ENCODE measurements at places on chromosomes 6 and 20.

GRCh38 chr6:43986177-43986825 is 141.0 kb downstream of the MRPL14 start:
- DNase-seq: no peak

- no peak for DNase-seq
Measured at GRCh38 chr6:23566418-23566817, 559.6 kb upstream of the NRSN1 start.

GRCh38 chr6:150599199-150600009 is at the start of gene PLEKHG1:
Gene PLEKHG1, plus strand, starts transcription at chr6:150599885. Its CDS starts 133,797 bp downstream, at chr6:150733682.
- no peak for DNase-seq

DNA sequence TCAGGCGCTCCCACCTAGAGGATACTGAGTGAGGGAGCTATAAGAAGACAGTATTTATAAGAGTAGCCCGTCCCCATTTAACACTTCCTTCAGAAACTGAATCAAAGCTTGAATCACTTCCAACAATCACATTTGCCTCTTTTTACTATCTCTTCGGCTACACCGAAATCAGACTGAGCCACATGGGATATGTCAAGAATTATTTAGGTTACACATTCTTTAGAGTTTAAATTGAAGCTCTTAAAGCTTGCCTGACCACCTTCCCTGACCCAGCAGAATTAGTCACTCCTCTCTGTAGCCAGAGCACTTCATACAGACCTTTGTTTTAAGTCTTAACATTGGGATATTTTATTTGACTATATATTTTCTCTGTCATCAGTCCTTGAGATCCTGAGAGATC is 163.7 kb downstream of the MAFB start:
- DNase-seq: no peak

DNA sequence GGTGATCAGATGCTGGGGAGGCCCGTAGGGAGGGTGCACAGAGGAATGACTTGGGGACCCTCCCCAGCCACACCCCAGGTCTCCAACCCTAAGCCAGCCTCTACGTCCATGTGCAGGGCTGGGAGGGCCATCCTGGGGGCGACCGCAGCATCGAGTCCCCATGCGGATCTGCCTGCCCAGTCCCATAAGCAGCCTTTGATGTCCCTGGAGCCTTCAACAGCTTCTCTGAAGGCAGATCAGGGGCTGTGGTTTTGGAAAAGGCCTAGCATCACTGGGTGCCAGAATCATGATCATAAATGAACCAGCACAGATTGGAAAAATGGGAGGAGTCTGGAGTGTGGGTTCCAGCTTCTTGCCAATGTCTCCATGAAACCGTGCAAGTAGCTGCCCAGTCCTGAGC is 22.9 kb downstream of the TOX2 start:
- no peak for DNase-seq

DNA sequence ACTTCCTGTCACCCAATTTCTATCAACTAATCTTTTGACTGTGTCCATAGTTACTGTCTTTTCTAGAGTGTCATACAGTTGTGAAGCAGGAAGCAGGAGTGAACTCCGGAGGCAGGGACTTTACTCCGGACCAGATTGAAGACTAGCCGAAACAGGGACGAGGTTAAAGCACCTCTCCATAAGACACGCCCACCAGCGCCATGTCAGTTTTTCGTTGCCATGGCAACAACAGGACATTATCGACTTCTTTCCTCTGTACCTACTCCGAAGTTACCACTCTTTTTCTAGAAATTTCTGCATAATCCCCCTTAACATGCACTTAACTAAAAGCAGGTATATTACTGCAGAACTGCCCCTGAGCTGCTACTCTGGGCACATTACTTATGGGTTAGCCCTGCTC is 25.2 kb downstream of the TRIM38 start:
- DNase-seq: no peak

DNA sequence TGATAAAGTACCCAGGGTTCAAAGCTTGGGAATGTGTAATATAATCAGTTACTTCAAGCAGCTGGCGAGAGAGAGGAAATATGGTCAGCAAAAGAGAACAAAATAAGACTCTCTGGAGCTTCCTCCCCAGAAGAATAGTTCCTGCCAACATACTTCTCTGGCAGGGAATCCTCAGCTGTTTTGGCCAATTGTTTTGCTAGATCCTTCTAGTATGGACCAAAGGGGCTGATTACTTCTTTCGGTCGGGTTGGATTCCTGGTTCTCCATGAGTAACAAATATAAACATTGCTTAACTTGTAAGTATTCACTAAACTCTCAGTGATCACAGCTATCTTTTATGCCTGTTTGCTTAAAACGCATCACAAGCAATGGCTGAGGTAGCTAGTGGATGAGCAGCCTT is 31.4 kb upstream of the FBXO9 start:
- DNase-seq: no peak

DNA sequence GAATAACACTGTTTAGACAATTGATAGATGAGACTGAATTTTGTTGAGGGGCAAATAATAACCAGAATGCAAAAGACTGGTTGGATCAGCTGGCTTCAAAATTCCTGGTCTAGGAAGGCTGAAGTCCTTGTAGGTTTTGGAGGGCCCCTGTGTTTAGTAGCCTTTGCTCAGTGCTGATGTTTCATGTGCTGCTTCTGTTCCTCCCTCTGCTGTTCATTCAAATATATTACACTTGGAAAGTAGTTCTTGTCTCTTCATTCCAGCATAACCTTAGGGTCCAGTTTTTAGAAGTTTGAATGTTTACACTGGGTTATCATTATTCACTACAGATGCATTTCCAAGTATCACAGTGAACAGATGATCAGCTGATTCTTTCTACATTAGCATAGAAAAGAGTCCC is 72.5 kb downstream of the FLRT3 start:
- DNase-seq: no peak

DNA sequence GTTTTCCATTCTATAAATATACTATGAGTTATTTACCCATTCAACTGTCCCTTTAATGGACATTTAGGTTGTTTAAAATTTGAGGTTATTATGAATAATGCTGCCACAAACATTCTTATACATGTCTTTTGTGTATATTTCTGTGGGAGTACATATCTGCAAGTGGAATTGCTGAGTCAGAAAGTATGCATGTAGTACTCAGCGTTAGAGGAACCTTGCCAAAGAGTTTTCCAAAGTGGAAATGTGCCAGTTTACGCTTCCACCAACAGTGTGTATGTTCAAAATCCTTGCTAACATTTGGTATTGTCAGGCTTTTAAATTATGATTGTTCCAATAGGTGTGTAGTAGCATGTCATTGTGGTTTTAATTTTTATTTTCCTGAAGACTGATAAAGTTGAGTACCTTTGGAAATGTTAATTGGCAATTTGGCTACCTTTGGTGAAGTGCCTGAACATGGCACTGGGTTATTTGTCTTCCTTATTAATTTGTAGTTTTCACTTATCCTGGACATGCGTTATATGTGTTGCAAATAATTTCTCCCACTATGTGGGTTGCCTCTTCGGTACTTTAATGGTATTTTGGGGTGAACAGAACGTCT is 341.2 kb downstream of the CD83 start:
- no peak for DNase-seq

- DNase-seq: no peak
Measured at GRCh38 chr6:134619077-134619476, 301.2 kb upstream of the SGK1 start.

- DNase-seq: no peak
Measured at GRCh38 chr20:57397693-57398108, 6.5 kb downstream of the RBM38 start.

- no peak for DNase-seq
Measured at GRCh38 chr6:119586250-119586882, 236.8 kb upstream of the MAN1A1 start.

- no peak for DNase-seq
Measured at GRCh38 chr6:14397518-14397901, 279.9 kb downstream of the CD83 start.

DNA sequence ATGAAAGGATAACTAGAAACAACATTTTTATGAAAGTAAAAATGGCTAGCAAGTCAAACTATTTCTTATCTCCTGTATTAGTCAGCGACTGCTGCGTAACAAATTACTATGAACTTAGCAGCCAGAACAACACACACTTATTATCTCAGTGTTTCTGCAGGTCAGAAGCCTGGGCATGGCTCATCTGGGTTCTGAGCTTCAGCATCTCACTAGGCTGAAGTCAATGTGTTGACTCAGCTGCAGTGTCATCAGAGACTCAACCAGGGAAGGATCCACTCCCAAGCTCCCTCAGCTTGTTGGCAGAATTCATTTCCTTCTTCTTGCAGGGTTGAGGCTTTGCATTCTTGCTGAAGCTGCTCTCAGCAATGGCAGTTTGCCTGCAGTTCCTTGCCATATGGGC is 33.2 kb upstream of the IGF2R start:
- no peak for DNase-seq

DNA sequence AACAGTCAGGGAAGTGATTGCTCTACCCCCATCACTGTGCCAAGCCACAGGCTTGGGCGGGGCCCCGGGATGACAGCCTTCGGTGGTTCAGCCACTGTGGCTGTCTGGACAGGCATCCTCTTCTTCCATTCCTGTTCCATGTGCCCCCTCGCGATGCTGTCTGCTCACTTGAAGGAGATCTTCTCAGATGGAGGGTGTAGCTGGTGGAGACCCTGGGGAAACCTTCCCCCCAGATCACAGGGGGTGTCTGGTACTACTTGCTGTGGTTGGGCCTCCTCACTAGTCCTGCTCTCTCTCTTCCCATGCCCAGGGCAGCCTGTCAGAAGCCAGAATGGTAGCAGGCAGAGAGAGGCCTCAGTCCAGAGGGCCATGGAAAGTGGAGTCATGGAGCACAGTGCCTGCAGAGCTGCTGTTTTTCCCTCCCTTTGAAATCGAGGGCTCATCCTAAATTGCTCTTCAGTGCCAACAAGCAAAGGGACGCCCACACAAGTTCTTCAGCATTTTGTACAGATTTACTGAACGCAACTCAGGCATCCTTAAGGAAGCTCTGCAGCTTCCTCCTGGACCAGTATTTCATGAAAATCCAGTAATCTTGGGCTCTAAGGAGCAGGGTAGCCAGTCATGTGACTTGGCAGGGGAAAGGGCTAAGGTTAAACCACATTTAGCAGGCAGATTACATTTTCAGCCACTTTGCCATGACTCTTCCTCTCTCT is 326.6 kb downstream of the ZFAND3 start:
- DNase-seq: no peak

DNA sequence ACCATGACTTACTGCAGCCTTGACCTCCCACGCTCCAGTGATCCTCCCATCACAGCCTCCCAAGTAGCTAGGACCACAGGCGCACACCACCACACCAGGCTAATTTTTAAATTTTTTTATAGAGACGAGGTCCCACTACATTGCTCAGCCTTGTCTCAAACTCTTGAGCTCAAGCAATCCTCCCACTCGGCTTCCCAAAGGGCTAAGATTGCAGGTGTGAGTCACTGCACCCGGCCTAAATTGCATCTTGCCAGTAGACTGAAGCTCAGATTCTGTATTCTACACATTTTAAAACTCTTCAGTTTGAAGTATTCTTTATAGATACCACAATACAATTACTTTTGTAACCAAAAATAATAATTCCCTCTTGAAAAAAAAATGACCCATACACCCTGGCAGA is 11.4 kb downstream of the NUDT3 start:
- DNase-seq: no peak

- DNase-seq: no peak
Measured at GRCh38 chr6:332671-333070, 40.4 kb downstream of the DUSP22 start.

DNA sequence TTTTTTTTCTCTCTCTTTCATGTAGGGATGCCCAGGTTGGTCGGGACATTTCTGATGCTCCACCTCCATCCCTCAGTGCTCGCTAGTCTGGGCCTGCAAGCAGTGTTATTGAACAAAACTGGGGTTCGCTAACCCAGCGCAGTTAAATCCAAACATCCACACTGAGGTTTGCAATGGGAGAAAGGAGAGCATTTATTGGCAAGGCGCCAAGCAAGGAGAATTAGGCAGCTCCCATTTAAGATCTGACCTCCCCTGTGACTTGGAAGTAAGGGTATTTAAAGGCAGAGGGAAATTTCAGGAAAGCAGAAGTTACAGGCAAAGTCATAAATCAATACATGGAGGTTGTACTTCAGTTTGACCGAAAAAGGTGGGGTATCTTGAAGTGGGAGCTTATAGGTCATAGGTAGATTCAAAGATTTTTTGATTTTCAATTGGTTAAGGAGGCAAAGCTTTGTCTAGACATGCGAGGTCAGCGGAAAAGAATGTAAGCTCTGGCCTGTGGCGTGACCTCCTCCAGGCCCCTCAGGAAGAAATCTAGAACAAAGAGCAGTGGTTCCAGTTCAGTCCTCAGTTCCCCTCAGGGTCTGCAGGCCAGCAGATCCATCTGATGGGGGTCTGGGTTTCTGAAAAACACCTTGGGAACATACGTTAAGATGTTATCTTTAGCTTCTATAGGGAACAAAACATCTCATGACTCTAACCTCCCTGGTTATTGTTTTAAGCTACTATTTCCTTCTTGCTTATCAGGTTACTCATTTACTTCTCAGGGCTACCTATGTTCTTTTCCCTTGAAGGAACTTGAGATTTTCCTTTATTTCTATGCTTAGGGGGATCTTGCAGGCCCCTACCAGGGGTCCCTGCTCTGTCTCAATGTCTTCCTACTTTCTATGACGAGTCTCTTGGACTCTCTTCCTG is 66.0 kb upstream of the KIF16B start:
- DNase-seq: no peak

- DNase-seq: no peak
Measured at GRCh38 chr6:42140032-42140431, 2.4 kb downstream of the C6orf132 start.

GRCh38 chr6:133165235-133165634 is 75.9 kb upstream of the EYA4 start:
- DNase-seq: no peak

DNA sequence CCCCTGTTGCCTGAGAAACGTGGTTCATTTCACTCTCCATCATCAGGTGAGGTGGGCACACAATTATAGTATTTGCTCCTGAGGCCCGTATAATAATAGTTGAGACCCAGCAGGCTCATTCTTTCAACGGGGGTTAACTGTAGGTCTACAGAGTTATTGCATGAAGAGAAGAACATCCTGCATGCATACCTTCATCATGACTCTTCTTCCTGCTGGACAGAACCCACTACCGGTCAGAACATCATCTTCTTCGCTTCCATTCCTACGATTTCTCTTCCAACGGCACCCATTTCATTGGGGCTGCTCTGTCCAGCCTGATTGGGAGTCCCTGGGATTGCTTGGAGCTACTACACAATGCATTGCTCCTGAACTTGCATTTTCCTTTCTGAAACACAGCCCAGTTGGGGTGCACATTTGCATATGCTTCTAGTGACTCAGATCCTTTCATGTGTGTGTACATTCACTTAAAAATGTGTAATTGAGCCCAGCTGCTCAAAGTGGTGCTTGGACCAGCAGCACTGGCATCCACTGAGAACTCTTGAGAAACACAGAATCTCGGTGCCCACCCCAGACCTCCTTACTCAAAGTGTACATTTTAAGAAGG is 57.4 kb downstream of the SLC24A3 start:
- DNase-seq: no peak

Measured in NCI-H187 (cell line).